IPS-NIHi11 (cell line): ENCODE measurements at places on chromosomes 11 and 22.

DNA sequence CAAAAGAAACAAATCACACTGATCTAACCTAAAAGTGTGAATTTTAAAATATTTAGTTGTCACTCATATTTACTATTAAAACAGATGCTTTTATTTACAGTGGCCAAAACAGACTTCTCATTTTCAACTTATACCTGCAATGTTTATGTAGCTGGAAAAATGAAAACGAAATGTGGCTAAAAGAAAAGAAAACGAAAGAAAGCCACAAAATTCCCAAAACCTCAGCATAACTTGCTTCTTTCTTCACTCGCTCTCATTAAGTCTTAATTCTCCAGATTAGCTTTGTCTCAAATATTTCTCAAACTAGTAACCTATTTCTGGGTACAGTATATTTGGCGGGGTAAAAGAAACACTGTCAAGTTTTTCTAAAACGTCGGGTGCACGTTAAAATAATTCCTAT lies 693 bp downstream of the CSTF3 start:
- DNase-seq: no peak

DNA sequence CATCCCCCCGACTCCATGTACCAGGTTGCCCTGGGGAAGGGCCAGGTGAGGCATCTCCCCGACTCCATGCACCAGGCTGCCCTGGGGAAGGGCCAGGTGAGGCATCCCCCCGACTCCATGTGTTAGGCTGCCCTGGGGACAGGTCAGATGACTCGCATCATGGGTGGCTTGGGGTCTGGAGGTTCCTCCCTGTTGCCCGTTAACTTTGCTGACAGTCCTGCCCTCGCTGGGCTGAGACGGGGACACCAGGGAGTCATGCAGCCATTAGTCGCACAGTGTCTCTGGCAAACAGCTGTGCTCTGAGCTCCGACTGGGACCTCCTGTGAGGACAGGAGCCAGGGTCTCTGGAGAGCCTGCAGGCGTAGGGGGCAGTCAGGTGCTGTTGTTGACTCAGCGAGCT lies 336.1 kb downstream of the TBC1D22A start:
- no peak for DNase-seq

- no peak for DNase-seq
Measured at GRCh38 chr11:106012744-106013143, 9.3 kb downstream of the MSANTD4 start.

DNA sequence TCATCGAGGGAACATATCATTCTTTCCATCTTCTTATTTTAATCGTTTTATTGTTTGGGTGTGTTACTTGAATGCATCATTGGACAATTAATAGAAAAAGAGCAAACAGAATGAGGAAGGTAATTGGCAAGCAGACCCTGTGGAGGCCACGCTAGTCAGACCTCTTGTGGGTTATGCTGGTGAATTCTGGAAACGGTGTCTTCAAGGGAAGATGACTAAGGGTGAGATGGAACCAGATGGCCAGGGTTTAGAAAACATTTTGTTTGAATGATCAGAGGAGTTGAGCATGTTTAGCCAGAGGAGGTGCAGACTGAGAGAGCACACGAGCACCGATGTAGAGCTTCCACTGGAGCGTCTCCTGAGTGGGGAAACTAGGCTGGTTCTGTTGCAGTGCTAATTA lies 8.5 kb downstream of the ST14 start:
- DNase-seq: no peak

DNA sequence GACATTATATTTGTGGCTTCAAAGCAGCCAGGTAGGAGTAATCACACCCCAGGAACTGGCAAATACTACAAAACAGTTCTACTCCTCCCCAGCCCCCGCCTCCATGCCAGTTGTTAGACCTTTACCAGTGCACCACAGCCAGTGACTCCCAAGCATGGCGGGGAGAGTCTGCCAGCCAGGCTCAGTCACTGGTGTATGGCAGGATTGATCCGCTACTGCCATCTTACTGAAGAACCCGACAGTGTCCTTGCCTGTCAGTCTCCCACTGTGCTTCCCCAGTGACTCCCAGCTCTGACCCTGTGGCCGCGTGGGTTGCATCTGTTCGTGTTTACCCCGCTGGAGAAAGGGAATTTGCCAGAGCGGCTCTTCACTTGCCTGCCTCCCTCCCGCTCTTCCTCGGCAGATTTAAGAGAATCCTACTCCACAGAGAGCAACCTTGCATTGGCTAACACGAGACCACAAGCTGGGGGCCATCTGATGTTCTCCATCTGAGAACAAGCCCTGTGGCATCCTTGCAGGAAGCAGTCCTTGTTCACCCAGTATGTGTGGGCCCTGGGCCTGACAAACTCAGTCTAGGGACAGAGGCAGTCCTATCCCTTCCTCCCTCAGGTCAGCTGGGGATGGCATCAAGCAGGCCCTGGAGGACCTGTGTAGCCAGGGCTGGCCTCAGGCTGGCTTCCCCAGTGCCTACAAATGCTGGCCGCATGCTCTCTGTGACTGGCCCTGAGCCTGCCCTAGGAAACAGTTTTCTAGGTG lies 33.1 kb downstream of the GNAZ start:
- DNase-seq: no peak
